ENCODE measurements at places on chromosomes 7 and 10. TPM values are rescaled to one million over a fixed set of nuclear protein-coding genes. Genes with fewer than 3 reads are reported as not detected.
A peak's percentile ranks its signal among the peaks of the same experiment; 100 is the strongest.

- H3K36me3 ChIP-seq: peaks cover 18% of the 10 kb centered on the region
- no peaks in the 10 kb centered on the region for H3K27me3 ChIP-seq
- H3K4me3 ChIP-seq: no peak overlapping the region
- DNase-seq: no peak
Measured at GRCh38 chr10:14656052-14656730, 118.5 kb downstream of the FAM107B start.

The CABCOCO1 gene
- not detected for total RNA-seq

The SFTPA1 gene
- not detected for total RNA-seq

The MOGAT3 gene
- total RNA-seq: not detected

- H3K4me1 ChIP-seq: no peaks in the 10 kb centered on the region
- DNase-seq: no peak
- H3K36me3 ChIP-seq: no peaks in the 10 kb centered on the region
- H3K4me3 ChIP-seq: no peak overlapping the region
- no peak overlapping the region for H3K27ac ChIP-seq
- no peaks in the 10 kb centered on the region for H3K27me3 ChIP-seq
Measured at GRCh38 chr10:21336476-21337170, 188.9 kb downstream of the SKIDA1 start.

The NME8 gene
- total RNA-seq: not detected

DNA sequence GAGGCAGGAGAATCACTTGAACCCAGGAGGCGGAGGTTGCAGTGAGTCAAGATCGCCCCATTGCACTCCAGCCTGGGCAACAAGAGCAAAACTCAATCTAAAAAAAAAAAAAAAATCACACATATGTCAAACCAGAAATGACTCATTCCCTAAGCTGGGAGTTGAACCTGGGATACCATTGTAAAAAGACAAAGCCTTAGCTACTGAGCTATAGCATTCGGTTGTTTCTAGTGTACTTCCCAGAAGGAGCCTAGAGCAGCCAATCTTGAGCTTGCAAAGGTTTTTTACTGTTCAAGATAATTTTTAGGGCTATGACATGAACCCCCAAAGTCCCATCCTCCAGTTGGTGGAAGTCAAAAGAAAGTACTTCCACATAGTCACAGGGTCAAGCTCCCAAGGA lies 87.9 kb downstream of the ZNF467 start:
- no peaks in the 10 kb centered on the region for H3K4me1 ChIP-seq
- H3K4me3 ChIP-seq: no peak overlapping the region
- H3K36me3 ChIP-seq: no peaks in the 10 kb centered on the region
- no peak for DNase-seq
- no peak overlapping the region for H3K27ac ChIP-seq

DNA sequence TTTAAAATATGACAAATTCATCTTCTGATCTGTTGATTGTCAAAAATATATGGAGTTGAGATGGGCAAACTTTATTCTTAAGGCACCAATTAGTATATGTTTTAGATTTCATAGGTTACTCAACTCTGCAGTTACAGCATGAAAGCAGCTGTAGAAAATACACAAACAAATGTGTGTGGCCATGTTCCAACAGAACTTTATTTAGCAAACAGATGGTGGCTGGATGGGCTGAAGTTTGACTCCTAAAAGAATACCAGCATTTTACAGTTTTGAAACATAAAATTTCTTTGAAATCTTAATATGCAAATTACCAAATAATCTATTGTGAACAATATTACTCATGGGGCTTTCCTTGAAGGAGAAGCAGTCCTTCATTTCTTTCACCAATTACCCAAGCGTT lies 1206.0 kb upstream of the LRRTM3 start:
- no peaks in the 10 kb centered on the region for H3K4me1 ChIP-seq
- no peak for DNase-seq
- no peak overlapping the region for H3K27ac ChIP-seq
- H3K4me3 ChIP-seq: no peak overlapping the region

GRCh38 chr7:92695308-92696261 lies 105.4 kb upstream of the FAM133B start:
- H3K36me3 ChIP-seq: peaks cover 40% of the 10 kb centered on the region
- H3K4me1 ChIP-seq: peaks cover 27% of the 10 kb centered on the region
- no peak for DNase-seq
- H3K27me3 ChIP-seq: no peaks in the 10 kb centered on the region
- H3K4me3 ChIP-seq: no peak overlapping the region

DNA sequence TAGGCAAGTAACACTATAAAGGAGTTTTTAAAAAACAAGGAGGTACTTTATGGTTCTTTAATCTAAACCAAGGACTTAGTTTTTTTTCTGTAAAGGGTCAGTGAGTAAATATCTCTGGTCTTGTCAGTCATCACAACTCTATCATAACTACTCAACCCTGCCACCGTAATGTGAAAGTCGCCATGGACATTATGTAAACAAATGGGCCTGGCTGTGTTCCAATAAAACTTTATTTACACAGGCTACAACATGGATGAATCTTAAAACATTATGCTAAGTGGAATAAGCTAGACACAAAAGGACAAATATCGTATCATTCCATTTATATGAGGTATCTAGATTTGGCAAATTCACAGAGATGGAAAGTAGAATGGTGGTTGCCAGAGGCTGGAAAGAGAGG lies 60.8 kb upstream of the SP4 start:
- no peak for DNase-seq
- peaks cover 30% of the 10 kb centered on the region for H3K36me3 ChIP-seq
- peak overlapping the region; percentile 71 for H3K27ac ChIP-seq
- H3K27me3 ChIP-seq: no peaks in the 10 kb centered on the region
- no peak overlapping the region for H3K4me3 ChIP-seq
- peaks cover 60% of the 10 kb centered on the region for H3K4me1 ChIP-seq

DNA sequence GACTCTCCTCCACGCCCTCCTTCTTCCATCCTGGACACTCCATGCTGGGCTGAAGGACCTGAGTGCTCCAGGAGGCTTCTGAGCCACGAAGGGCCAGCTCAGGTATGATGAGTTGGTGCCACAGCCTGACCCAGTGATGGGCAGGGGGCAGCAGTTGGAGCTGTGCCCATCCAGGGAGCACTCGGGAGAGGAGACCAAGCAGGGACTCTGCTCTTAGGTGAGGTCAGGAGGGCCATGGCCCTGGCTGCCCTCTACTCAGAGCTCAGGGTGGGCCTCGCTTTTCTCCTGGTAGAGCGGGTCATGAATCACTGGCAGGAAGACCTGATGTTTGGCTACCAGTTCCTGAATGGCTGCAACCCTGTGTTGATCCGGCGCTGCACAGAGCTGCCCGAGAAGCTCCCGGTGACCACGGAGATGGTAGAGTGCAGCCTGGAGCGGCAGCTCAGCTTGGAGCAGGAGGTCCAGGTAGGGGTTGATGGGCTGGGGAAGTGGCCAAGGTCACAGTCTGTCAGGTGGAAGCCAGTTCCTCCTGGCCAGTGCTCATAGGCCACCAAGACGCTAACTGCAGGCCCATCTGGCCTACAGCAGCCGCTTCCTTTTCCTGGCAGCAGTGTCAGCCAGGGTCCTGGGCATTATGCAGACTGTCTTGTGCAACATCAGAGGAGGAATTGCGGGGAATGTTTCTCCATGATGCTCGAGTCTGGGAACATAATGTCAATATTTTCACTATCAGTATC lies 50.8 kb downstream of the ALOX5 start:
- H3K36me3 ChIP-seq: peaks cover 9% of the 10 kb centered on the region
- no peak for DNase-seq
- H3K4me3 ChIP-seq: no peak overlapping the region
- peaks cover 3% of the 10 kb centered on the region for H3K27me3 ChIP-seq
- peaks cover 69% of the 10 kb centered on the region for H3K4me1 ChIP-seq
- H3K27ac ChIP-seq: no peak overlapping the region

GRCh38 chr10:29646238-29646902 lies 11.6 kb upstream of the SVIL start:
- no peak overlapping the region for H3K4me3 ChIP-seq
- H3K27me3 ChIP-seq: peaks cover 13% of the 10 kb centered on the region
- no peak overlapping the region for H3K27ac ChIP-seq
- no peak for DNase-seq

The FRAT1 gene
- 7.6 TPM for total RNA-seq

DNA sequence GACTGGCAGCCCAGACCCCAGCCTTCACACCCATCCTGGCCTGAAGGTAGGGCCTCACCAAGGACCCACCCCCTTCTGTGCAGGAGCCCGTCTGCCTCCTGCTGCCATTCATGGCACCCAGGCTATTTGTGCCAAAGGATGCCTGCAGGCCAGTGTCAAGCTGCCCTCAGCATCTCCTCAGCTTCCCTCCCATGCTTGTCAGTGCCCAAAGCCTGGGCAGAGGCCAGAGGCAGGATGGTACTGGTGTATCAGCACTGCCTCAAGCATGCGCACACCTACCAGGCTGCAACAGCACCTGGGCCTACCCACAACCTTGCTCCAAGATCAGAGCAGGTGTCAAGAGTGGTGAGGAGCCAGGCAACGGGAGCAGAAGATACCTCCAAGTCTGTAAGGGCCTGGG lies 27.6 kb downstream of the SFTPA1 start:
- H3K4me3 ChIP-seq: no peak overlapping the region
- peaks cover 13% of the 10 kb centered on the region for H3K27me3 ChIP-seq
- no peak overlapping the region for H3K27ac ChIP-seq
- no peaks in the 10 kb centered on the region for H3K36me3 ChIP-seq
- no peak for DNase-seq

DNA sequence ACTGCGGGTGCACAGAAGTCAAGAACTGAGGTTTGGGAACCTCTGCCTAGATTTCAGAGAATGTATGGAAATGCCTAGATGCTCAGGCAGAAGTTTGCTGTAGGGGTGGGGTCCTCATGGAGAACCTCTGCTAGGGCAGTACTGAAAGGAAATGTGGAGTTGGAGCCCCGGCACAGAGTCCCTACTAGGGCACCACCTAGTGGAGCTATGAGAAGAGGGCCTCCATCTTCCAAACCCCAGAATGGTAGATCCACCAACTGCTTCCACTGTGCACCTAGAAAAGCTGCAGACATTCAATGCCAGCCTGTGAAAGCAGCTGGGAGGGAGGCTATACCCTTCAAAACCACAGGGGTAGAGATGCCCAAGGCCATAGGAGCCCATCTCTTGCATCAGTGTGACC lies 1336.0 kb upstream of the CELF2 start:
- DNase-seq: no peak
- no peaks in the 10 kb centered on the region for H3K27me3 ChIP-seq
- H3K4me1 ChIP-seq: no peaks in the 10 kb centered on the region
- no peaks in the 10 kb centered on the region for H3K36me3 ChIP-seq
- H3K4me3 ChIP-seq: no peak overlapping the region
- H3K27ac ChIP-seq: no peak overlapping the region

The KLF14 gene
- total RNA-seq: not detected

- H3K4me3 ChIP-seq: peak overlapping the region; percentile 78
- peaks cover 45% of the 10 kb centered on the region for H3K4me1 ChIP-seq
- H3K36me3 ChIP-seq: peaks cover 15% of the 10 kb centered on the region
- DNase-seq: peak; percentile 70
- peak overlapping the region; percentile 80 for H3K27ac ChIP-seq
Measured at GRCh38 chr10:119542988-119543813, 682 bp upstream of the RGS10 start.

- peaks cover 14% of the 10 kb centered on the region for H3K4me1 ChIP-seq
- DNase-seq: no peak
- peaks cover 3% of the 10 kb centered on the region for H3K36me3 ChIP-seq
- H3K27me3 ChIP-seq: no peaks in the 10 kb centered on the region
- H3K4me3 ChIP-seq: no peak overlapping the region
Measured at GRCh38 chr7:17123020-17123419, 175.4 kb upstream of the AHR start.

The HELLS gene
- 95.3 TPM for total RNA-seq

The HTRA1 gene
- total RNA-seq: not detected

- no peak overlapping the region for H3K27ac ChIP-seq
- H3K4me1 ChIP-seq: no peaks in the 10 kb centered on the region
- no peaks in the 10 kb centered on the region for H3K36me3 ChIP-seq
- H3K4me3 ChIP-seq: no peak overlapping the region
- peak; percentile 24 for DNase-seq
- H3K27me3 ChIP-seq: peaks cover 16% of the 10 kb centered on the region
Measured at GRCh38 chr7:128672927-128673517, 930 bp downstream of the GARIN1A start.

GRCh38 chr7:126658684-126659083 lies 594.1 kb downstream of the GRM8 start:
- no peaks in the 10 kb centered on the region for H3K36me3 ChIP-seq
- H3K27me3 ChIP-seq: no peaks in the 10 kb centered on the region
- no peaks in the 10 kb centered on the region for H3K4me1 ChIP-seq
- H3K4me3 ChIP-seq: no peak overlapping the region

- no peaks in the 10 kb centered on the region for H3K36me3 ChIP-seq
- DNase-seq: no peak
- no peaks in the 10 kb centered on the region for H3K4me1 ChIP-seq
- no peak overlapping the region for H3K27ac ChIP-seq
Measured at GRCh38 chr7:27377988-27378387, 135.4 kb downstream of the EVX1 start.

DNA sequence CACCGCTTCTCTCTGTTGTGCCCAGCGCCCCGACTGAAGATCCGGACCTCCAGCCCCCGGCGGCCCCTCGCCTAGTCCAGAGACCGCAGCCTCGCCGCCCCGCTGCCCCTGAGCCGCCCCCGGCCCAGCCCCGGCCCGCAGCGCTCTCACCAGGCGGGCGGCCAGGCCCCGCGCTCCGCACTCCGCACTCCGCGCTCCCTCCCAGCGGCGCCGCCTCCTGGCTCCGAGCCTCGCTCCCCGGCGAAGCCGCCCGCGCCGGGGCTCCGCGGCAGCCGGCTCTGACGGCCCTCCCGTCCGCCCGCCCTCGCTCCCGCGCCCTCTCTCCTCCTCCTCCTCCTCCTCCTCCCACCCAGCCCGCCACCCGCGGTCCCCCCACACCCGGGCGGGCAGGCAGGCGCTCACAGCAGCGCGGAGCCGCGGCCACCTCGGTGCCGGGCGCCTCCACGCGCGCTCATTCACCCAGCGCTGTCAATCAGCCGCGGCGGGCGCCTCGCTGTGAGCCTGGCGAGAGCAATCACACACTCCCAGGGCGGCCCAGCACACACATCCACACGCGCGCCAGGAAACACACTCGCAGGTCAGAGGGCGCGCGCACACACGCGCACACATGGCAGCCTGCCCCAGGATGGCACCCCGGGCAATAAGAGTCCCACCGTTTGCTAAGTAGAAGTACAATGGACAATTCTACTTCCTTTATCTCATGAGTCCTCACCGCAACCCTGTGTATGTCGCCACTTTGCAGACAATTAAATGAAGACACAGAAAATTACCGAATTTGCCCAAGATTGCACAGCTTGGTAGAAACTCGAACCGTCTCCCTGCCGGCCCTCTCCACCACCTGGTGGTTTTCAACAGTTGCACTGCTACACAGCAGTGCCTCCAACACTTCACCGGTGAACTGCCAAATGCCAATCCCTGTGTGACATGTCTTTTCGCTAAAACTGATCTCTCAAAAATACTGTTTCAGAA lies at the start of gene PRRT4:
Gene PRRT4, minus strand, starts transcription at position 280 of the 969 bp plus-strand sequence.
- peaks cover 18% of the 10 kb centered on the region for H3K4me1 ChIP-seq
- H3K4me3 ChIP-seq: peak within 1 kb of the TSS; percentile 56
- H3K27me3 ChIP-seq: peaks cover 75% of the 10 kb centered on the region

- no peaks in the 10 kb centered on the region for H3K4me1 ChIP-seq
- no peaks in the 10 kb centered on the region for H3K27me3 ChIP-seq
- H3K36me3 ChIP-seq: no peaks in the 10 kb centered on the region
- no peak overlapping the region for H3K27ac ChIP-seq
Measured at GRCh38 chr10:108275895-108276685, 1111.6 kb upstream of the SORCS1 start.

GRCh38 chr7:104296266-104296665 lies 32.1 kb upstream of the LHFPL3 start:
- no peak overlapping the region for H3K4me3 ChIP-seq
- H3K27ac ChIP-seq: no peak overlapping the region
- no peaks in the 10 kb centered on the region for H3K4me1 ChIP-seq
- H3K27me3 ChIP-seq: peaks cover 3% of the 10 kb centered on the region
- no peak for DNase-seq

Measured in activated CD4-positive, alpha-beta memory T cell treated with anti-CD3 and anti-CD28 coated beads, Interleukin-2, amount 10 ng/mL, durations not matched to agents 7 days and 5 days (primary cell).